Esophagus mucosa (tissue), 1 donor: ENCODE measurements at places on chromosomes 12 and 14. TPM values are rescaled to one million over a fixed set of nuclear protein-coding genes. Genes with fewer than 3 reads are reported as not detected.

GRCh38 chr12:125159702-125160101 is 94.5 kb downstream of the AACS start:
- no peak for ATAC-seq

GRCh38 chr12:101759396-101760047 is 20.3 kb upstream of the SYCP3 start:
- ATAC-seq, result peak; percentile 37

DNA sequence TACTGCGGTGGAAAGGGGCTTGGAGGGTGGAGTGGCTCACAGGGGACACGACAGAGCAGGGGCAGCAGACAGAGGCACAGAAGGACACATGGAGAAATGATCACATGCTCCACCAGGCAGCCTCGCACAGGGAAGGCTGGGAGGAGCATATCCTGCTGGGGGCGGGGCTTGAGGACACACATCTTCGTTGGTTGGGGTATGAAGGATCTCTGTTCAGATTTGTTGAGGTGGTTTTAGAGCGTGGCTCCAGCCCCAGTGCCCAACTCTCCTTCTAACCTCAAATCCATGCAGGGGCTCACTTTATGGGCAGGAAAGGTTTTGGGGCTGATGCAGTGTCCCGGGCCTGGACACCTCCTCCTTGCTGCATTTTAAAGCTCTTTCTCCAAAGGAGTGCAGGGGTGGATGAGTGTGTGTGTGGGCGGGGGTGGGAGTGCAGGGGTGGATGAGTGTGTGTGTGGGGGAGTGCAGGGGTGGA is 733 bp upstream of the P3H3 start:
- peak; percentile 14 for ATAC-seq

GRCh38 chr12:57890191-57891115 is 43.9 kb upstream of the CTDSP2 start:
- ATAC-seq, result peak; percentile 10

WNT1 gene
- not detected for total RNA-seq

DNA sequence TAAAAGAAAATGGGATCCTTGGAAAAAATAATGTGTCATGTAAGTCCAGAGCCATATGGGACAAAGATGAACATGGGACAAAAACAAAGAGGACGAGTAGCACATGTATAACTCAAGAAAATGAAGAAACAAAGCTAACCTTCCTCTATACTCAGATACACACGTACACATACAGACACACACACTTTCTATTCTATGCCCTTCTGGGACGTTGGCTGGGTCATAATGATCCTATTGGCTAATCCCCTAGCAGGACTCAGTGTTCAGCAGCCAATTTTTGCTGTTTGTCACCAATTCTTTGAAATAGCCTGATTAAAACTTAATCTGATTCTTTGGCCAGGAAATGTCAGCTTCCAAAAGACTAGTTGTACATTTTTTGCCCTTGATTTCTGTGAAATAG is 189.4 kb upstream of the FOXG1 start:
- ATAC-seq, result no peak

- no peak for ATAC-seq
Measured at GRCh38 chr12:3551386-3551785, 60.4 kb downstream of the PRMT8 start.

GRCh38 chr14:52000019-52000582 is 10.8 kb downstream of the RTRAF start:
- no peak for ATAC-seq

DNA sequence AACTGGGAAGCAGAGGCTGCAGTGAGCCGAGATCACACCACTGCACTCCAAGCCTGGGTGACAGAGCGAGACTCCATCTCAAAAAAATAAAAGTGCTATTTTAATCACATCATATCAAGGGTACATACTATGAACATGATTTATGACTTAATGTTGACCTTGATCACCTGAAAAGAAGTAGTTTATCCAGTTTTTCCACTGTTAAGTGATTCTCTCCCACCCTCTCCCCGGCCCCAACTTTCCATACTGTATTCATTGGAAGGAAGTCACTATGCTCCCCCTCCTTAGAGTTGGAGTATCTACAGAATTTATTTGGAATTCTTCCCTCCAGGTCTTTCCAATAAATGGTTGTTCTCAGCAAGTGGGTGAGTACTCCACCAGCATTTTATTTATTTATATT is 3.0 kb upstream of the PRMT5 start:
- no peak for ATAC-seq

HOXC4 gene
- 5.1 TPM for total RNA-seq

- peak; percentile 84 for ATAC-seq
Measured at GRCh38 chr12:121227294-121227693, 17.4 kb downstream of the P2RX4 start.

DNA sequence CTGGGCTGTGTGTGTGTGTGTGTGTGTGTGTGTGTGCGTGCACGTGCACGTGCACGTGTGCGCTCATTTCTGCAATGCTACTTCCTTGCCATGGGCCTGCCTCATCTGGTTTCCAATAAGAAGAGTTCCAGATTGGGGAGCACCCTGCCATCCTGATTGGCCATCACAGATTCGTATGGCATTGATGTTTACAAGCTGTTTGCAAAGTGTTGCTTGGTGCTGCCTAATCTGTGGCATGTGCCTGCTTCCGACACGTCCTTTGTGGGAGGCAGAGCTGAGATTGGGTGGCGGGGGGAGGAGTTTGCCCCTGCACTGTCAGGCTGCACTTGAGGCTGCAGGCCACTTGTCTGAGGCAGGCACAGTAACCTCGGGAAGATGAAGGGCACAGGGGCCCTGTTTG is 39.2 kb downstream of the SAMD4A start:
- no peak for ATAC-seq

GRCh38 chr14:101705733-101706508 is 55.6 kb upstream of the PPP2R5C start:
- ATAC-seq, result peak; percentile 60

RNASE3 gene
- not detected for total RNA-seq

- ATAC-seq, result peak; percentile 36
Measured at GRCh38 chr14:26841920-26842741, 244.3 kb upstream of the NOVA1 start.

TMED10 gene
- total RNA-seq, result 293 TPM

PRR13 gene
- total RNA-seq, result 92.0 TPM

DNA sequence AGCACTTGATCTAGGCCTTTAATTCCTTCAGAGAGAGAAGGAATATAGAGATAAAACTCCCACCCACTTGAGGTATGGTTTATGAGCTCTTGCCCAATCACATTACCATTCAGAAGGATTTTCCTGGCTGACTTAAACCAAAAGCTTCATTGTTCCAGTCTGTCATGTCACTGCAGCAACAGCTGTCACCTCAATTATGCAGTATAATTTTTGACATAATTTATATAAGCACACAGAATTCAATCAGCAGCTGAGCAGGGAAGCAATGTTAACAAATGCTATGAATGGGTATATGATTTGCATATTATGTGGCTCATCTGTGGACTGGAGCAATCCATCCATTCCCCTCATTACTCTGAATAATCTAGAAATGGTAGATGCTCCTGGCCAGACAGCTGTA is 40.3 kb downstream of the CBX5 start:
- no peak for ATAC-seq
